Panc1 (cell line): ENCODE measurements at places on chromosomes 12 and 14. TPM values are rescaled to one million over a fixed set of nuclear protein-coding genes. Genes with fewer than 3 reads are reported as not detected.

NTF3 gene
- total RNA-seq = not detected

KRT2 gene
- total RNA-seq = 0.33 TPM

DNA sequence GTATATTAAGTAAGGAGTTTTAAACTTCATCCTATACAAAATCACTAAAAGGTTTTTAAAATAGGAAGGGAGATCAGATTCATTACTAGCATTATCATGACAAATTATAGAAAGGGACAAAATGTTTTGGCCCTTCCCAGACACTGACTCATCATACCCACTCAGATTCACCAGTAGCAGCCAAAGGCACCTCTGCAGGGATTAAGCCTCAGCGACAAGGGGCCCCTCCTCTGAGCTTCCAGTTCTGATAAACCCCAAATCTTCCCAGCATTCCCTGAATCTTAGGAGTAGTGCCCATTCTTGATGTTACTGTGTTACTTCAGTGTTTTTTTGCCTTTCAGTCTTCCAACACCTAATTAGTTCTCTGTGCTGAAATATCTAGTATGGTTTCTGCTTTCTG lies 14.5 kb downstream of the KRAS start:
- no peak for DNase-seq
- H3K4me3 ChIP-seq = no peak overlapping the region
- no peaks in the 10 kb centered on the region for H3K27me3 ChIP-seq
- H3K36me3 ChIP-seq = peaks cover 3% of the 10 kb centered on the region; the same call in 1 of the 2 replicates

GRCh38 chr14:59333235-59333634 lies 131.9 kb downstream of the GPR135 start:
- H3K4me3 ChIP-seq = no peak overlapping the region
- H3K27ac ChIP-seq = no peak overlapping the region
- no peaks in the 10 kb centered on the region for H3K36me3 ChIP-seq
- no peak for DNase-seq

CLEC4D gene
- not detected for total RNA-seq

DNA sequence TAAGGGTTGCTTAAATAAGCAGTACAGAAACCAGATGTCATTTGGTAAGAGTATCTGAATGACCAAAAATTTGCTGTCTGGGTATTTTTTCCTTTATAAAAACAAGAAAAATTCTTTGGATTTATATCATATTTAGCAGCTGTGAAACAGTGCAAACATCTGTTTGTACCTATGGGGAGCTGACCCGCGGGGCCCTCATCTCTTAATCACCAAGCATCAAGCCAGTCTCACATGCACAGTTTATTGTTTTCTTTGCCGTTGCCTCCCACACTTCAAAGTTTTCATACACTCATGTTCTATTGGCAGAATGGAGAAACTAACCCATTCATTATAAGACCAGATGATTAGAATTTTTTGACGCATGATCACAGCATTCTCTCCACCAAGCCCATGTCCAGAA lies 142.2 kb downstream of the BMP4 start:
- H3K27me3 ChIP-seq = no peaks in the 10 kb centered on the region
- H3K4me1 ChIP-seq = no peaks in the 10 kb centered on the region
- no peak for DNase-seq
- no peak overlapping the region for H3K27ac ChIP-seq

- H3K27ac ChIP-seq = no peak overlapping the region
- no peaks in the 10 kb centered on the region for H3K4me1 ChIP-seq
Measured at GRCh38 chr14:70663707-70664179, 22.0 kb downstream of the TTC9 start.

DNA sequence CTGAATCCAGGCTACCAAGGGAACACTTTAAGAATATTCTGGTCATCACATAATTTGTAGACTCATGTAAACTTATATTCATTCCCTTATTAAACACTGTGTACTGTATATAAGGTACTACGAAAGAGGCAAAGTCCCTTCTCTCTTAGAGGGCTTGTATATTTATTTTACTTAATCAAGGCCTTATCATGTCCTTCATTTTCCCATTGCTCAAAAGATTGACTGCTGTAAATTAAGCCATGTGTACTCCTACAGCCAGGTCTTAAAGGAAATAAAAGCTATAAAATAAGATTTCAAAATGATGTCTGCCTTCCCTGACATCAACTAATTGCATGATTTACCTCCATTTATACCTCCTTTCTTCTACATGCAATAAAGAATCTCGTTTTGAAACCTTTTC lies 5.0 kb downstream of the DENND5B start:
- no peaks in the 10 kb centered on the region for H3K27me3 ChIP-seq
- 0 out of 2 replicates have a peak overlapping the region, but pooled peaks have one; percentile 12 for H3K27ac ChIP-seq
- no peaks in the 10 kb centered on the region for H3K36me3 ChIP-seq
- no peak for DNase-seq

KRT78 gene
- not detected for total RNA-seq

DNA sequence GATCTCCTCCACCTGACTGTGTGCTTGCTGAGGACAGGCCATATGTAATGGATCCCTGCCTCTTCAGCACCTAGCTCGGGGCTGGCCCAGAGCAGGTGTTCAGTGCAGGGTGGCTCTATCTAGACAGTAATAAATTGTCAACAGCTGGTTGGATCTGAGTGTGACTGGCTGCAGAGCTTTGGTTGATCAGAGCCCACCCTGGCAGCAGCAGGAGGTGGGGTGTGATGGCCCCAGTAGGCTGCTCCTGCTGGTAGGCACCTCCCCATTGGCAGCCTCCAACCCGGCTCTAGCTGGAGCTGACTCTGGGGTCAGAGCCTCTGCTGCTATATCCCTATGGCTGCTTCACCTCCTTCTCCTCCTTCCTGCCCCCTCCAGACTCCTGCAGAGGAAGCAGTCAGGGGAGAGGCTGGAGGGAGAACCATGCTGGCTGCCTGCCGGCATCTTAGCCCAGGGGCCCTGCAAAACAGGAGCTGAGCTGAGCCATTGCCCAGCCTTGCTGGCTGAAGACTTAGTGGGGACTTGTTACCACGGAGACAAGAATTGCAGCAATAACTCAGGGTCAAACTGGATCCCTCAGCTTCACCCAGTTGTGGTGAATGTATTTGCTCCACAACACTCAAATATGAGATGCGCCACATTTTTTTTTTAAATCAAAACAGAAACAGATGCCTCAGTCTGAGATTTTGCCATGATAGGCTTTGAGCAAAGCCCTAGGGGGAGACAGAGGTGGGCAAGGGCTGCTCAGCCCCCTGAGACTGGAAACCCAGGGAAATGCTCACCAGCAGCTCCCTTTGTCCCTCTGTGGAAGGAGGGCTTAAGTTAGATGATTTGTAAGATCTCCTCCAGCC lies 22.2 kb downstream of the TMEM63C start:
- no peak overlapping the region for H3K4me3 ChIP-seq
- H3K36me3 ChIP-seq = no peaks in the 10 kb centered on the region
- no peak for DNase-seq
- H3K4me1 ChIP-seq = no peaks in the 10 kb centered on the region
- H3K27me3 ChIP-seq = no peaks in the 10 kb centered on the region
- H3K27ac ChIP-seq = no peak overlapping the region

- no peak overlapping the region for H3K4me3 ChIP-seq
- no peak for DNase-seq
- H3K4me1 ChIP-seq = no peaks in the 10 kb centered on the region
- no peaks in the 10 kb centered on the region for H3K27me3 ChIP-seq
- H3K27ac ChIP-seq = no peak overlapping the region
- no peaks in the 10 kb centered on the region for H3K36me3 ChIP-seq
Measured at GRCh38 chr14:59308086-59308485, 119.6 kb downstream of the DAAM1 start.

- no peaks in the 10 kb centered on the region for H3K4me1 ChIP-seq
- no peaks in the 10 kb centered on the region for H3K27me3 ChIP-seq
- no peak for DNase-seq
- H3K27ac ChIP-seq = no peak overlapping the region
Measured at GRCh38 chr14:32166924-32167323, 34.9 kb upstream of the RNU6-7 start.

PPM1H gene
- 22.9 TPM for total RNA-seq

GRCh38 chr12:131461096-131461495 lies 249.8 kb upstream of the SFSWAP start:
- H3K27me3 ChIP-seq = peaks cover 20% of the 10 kb centered on the region
- H3K4me3 ChIP-seq = no peak overlapping the region
- H3K36me3 ChIP-seq = no peaks in the 10 kb centered on the region
- DNase-seq = no peak

DNA sequence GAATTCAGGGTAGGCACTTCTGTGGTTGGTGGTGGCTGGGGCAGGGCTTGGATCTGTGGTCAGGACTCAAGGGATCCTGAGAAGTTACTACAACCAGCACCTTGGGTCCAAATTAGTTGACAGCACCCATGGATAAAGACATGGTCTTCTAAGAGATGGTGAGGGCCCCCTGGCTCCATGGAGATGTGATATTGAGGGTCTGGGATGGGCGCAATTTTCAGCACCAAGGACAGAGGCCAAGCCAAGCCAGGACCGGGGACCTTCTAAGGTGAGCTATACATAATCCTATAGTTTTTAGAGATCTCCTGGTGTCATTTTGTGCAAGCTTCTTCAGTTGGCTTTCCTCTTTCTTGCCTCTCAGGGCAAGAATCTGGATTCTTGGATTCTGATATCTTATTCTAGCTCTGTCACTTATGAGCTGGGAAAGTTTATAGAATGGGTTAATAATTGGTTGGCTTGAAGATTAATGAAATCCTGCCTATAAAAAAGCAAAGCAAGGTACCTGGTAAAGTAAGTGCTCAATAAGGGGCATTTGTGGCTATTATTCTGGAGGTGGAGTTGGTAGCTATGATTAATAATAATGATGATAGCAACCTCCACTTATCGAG lies 130.1 kb upstream of the LHX5 start:
- peaks cover 11% of the 10 kb centered on the region for H3K27me3 ChIP-seq
- no peak for DNase-seq
- no peaks in the 10 kb centered on the region for H3K4me1 ChIP-seq
- no peak overlapping the region for H3K4me3 ChIP-seq
- H3K36me3 ChIP-seq = no peaks in the 10 kb centered on the region

PHETA1 gene
- total RNA-seq = 16.3 TPM

GRCh38 chr12:29889737-29890136 lies 106.0 kb upstream of the TMTC1 start:
- H3K27ac ChIP-seq = no peak overlapping the region
- no peaks in the 10 kb centered on the region for H3K27me3 ChIP-seq
- no peak overlapping the region for H3K4me3 ChIP-seq

FGF6 gene
- not detected for total RNA-seq

DNA sequence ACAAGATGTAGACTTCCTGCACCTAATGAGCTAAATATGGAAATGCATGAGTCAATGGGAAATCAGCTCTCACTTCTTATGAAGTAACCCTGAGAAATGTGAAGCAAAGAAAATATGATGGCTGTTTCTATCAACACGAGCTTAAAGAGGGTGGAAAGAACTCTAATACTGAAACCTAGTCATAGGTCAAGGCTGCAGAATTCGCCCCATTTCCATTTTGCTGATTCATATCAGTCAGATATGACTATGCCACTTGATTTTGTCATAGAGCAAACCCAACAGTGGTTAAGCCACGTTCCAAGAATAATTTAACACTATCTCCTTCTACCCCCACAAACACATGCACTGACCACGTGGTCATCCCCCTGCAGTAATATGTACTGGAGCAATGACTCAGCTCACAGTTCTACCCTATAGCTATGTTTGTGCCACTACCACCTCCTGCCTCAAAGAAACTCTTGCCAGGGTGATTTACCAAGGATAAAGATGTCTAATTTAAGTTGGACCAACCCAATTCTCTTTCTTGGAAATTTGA lies 157.5 kb downstream of the TMTC3 start:
- no peaks in the 10 kb centered on the region for H3K36me3 ChIP-seq
- H3K27me3 ChIP-seq = no peaks in the 10 kb centered on the region
- no peak overlapping the region for H3K4me3 ChIP-seq
- DNase-seq = peak; percentile 76
- H3K27ac ChIP-seq = peak overlapping the region; percentile 40; the same call in 1 of the 2 replicates
- H3K4me1 ChIP-seq = no peaks in the 10 kb centered on the region; the same call in 1 of the 2 replicates

BHLHE41 gene
- 147 TPM for total RNA-seq

IL31 gene
- not detected for total RNA-seq

INSM2 gene
- not detected for total RNA-seq

- H3K27ac ChIP-seq = peak overlapping the region; percentile 11
- H3K36me3 ChIP-seq = peaks cover 5% of the 10 kb centered on the region; the same call in 1 of the 2 replicates
- DNase-seq = no peak
- H3K27me3 ChIP-seq = no peaks in the 10 kb centered on the region
- peak overlapping the region; percentile 84 for H3K4me3 ChIP-seq
Measured at GRCh38 chr12:114682106-114682784, 1.7 kb downstream of the TBX3 start.

DNA sequence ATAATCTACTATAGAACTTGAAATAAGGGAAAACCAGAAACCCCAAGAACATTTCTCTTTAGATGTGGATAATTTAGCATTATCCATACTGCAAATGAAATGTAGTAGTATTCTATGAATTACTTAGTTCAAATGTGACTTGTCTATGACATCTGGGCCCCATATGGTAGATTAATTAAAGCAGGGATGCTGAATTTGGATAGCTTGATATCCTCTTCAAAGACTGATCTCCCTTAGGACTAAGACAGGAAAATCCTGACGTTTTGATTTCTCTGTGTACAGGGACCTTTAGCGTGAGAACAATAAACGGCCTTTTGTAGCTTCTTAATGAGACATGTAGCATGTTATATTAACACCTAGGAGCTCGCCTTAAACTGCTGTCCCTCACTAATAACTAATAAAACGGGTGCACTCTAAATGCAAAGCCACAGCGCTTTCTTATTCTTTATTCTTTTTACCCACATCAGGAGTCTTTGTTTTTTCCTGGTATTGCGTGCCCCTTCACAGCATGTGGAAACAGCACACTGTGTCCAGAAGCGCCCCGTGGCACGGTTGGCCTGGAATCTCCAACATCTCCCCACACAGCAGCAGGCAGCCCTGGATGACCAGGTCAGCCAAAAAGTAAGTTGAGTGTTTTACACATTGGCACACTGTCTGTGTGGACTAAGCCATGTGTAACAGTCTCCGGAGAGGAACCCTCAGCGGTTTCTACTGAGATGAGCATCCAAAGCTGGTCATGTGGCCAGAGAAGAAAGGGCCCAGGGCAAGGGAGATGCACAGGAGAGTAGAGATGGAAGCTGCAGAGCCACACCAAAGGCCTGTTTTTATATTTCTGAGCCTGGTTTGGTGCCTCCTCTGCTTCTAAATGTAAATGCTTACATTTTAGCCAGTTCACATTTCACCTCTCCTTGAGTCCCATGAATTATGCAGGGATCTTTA lies 93.1 kb downstream of the SRGAP1 start:
- no peak overlapping the region for H3K27ac ChIP-seq
- H3K4me1 ChIP-seq = peaks cover 11% of the 10 kb centered on the region; the same call in 1 of the 2 replicates
- no peaks in the 10 kb centered on the region for H3K27me3 ChIP-seq
- H3K36me3 ChIP-seq = no peaks in the 10 kb centered on the region
- H3K4me3 ChIP-seq = no peak overlapping the region

DNA sequence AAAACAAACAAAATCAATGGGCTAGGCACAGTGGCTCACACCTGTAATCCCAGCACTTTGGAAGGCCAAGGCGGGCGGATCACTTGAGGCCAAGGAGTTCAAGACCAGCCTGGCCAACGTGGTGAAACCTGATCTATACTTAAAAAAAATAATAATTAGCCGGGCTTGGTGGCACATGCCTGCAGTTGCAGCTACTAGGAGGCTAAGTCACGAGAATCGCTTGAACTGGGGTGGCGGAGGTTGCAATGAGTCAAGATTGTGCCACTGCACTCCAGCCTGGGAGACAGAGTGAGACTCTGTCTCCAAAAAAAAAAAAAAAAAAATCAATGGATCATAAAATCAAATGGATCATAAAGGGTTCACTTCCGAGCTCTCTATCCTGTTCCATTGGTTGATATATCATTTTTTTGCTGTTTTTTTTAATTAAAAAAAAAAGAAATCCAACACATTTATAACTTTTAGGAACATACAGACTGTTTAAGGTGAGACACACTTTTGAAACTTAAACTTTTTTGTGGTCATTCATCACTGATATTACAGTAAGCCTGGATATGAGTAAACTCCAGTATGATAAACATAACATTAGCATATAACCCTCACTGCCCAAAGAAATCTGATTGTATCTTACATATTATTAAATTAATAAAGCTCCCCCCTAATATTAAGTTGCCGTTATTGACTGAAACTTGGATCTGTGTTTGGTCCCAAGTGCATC lies 22.1 kb downstream of the MOK start:
- no peaks in the 10 kb centered on the region for H3K27me3 ChIP-seq
- DNase-seq = no peak
- H3K4me1 ChIP-seq = peaks cover 19% of the 10 kb centered on the region
